Stimulated activated CD4-positive, alpha-beta T cell treated with anti-CD3 and anti-CD28 coated beads, Interleukin-4, amount 100 ng/mL, for 4 hours (primary cell): ENCODE measurements at places on chromosomes 4 and X.

GRCh38 chrX:34238896-34239295 lies 106.8 kb upstream of the FAM47A start:
- no peak for DNase-seq

- DNase-seq: no peak
These were observed 5.7 kb upstream of the SERTM2 start for GRCh38 chrX:111505783-111506182.

- DNase-seq: no peak
These were observed 30.3 kb upstream of the TMSB15B start for GRCh38 chrX:103932133-103932532.

DNA sequence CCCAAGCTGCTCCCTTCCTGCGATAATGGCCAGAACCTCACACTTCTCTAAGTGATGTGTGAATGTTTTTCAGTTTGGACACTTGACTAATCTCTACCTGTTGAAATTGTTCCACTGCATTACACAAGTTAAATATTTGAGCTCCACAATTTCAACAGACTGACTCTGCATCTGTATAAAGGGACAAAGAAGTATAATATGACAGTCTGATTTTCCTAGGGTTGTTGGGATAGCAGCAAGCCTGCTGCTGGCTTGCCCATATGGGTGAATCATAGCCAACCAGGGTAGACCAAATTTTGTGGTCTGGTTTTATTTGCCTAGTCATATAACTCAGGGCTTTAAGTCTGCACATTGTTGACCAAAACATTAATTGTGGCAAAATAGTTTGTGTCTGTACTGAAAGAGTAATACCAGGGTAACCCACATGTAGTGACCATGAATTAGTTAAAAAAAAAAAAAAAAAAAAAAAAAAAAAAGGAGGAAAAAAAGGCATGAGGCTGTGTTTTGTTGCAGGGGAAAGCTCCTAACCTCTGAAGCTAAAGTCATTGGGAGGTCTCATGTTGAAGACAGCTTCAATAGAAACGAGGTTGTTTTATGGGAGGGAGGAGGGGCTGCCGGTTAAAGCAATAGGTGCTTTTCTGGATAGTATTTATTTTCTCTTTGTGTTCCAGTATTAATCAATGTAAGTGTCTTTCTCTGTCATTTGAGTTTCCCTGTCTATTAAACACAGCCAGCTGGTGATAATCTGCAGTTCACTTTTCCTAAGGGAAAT lies 534.2 kb downstream of the RAB28 start:
- DNase-seq: no peak

DNA sequence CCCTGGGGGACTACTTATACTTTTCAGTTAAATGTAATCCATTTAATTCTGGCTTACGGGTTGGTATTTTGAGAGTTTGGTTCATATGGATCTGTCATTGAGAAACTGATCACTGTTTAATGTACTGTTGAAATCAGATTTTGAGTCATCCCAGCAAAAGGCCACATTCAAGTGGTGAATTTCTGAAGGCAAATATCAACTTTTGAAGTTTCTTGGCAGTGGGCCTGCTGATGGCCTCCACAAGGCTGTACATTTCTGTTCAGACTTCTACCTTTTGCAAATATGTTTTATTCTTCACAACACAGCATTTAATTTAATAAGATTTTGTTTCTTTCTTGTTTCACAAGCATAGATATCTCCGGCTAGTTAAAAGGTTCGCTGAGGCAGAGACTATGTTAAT lies 138.7 kb downstream of the PDGFC start:
- DNase-seq: no peak

- DNase-seq: no peak
These were observed 18.4 kb upstream of the SORBS2 start for GRCh38 chr4:185830263-185830994.

- no peak for DNase-seq
These were observed 7.8 kb downstream of the PNMA3 start for GRCh38 chrX:153064061-153064460.

DNA sequence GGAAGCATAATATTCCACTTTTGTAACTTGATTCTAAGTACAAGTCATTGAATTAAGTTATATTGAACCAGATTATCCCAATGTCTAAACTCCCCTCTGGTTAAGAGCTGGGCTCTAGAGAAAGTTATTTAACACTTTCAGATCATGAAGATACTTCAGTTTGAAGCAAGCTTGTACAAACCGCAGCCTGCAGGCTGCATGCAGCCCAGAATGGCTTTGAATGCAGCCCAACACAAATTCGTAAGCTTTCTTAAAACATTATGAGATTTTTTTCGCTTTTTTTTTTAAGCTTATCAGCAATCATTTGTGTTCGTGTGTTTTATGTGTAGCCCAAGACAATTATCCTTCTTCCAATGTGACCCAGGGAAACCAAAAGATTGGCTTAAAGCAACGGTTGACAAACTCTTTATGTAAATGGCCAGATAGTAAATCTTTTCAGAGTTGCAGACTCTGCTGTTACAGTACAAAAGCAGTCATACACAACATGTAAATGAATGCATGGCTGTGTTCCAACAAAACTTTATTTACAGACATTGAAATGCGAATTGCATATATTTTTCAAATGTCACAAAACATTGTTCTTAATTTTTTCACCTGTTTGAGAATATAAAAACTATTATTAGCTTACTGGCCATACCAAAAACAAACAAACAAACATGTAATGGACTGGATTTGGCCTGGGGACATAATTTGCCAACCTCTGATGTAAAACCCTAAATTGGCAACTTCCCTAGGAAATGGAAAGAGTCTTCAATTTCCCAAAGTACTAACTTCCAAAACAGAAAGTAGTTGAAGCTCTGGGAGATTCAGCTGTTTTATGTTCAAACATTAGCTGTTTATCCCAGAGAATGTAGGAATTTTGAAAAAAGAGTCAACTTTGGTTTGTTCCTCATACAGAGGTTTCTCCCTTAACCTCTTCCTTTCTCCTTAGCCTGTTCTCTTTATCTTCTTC lies 201.1 kb upstream of the MBNL3 start:
- DNase-seq: no peak

DNA sequence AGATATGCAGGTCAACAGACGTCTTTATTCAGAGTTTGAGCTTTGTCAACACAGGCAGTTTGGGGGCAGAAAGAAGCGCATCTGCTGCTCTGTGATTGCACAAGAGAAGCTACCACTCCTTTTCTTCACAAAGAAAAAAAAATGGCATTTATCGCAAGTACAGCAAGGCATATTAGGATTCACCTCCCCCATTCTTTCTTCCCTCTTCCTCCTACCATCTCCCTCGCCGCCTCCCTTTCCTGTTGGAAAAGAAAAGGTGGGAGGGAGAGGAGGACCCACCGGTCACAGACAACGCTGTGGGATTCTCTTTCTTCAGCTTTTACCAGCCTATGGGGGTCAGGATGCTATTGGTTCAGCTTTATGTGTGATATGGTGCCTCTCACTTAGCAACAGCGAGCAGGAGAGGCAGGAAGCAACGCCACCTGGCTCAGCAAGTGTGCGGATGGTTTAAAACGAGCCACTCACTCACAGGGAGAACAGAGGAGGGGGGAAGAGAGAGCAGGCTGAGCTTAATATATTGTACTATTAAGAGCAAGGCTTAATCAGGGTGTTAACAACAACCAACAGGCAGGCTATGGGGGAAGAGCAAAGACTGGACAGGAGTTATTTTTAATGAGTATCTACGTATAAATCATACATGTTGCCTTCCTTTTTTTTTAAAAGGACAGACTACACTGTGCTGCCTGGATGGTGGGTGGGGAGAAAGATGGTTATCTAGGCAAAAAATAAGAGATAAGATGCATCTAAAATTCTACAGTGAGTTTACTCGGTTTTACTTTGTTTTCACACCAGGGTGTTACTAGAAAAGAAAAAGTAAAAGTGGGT lies 104.7 kb downstream of the MAML3 start:
- DNase-seq: peak; percentile 15

- DNase-seq: no peak
These were observed 22.2 kb upstream of the KLF3 start for GRCh38 chr4:38641811-38642210.

GRCh38 chr4:37615059-37615719 lies 71.0 kb downstream of the RELL1 start:
- no peak for DNase-seq

GRCh38 chr4:31343061-31343460 lies 622.9 kb downstream of the PCDH7 start:
- no peak for DNase-seq

DNA sequence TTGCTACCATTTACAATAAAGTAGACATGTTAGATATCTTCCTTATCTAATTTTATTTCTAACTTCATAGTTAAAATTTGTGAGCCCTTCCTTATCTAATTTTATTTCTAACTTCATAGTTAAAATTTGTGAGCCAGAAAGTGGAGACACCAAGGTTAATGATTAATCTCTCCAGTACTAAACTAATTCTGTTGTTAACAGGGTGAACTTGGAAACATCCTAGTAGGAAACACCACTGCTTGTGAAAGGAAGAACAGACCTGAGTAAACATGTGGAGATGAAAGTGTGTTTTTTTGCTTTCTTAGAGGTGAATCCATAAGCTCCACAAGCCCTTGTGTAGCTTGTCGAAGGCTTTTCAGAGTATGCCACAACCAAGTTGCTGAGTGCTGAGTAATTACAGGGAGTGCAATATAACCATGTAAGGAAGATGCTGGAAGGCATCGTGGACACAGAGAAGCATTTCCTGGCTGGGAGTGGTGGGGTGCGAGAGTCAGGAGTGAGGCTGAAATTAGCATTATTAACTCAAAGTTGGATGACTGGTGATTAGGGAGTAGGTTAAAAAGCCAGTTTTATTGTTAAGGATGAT lies 118.6 kb upstream of the NEIL3 start:
- DNase-seq: no peak

DNA sequence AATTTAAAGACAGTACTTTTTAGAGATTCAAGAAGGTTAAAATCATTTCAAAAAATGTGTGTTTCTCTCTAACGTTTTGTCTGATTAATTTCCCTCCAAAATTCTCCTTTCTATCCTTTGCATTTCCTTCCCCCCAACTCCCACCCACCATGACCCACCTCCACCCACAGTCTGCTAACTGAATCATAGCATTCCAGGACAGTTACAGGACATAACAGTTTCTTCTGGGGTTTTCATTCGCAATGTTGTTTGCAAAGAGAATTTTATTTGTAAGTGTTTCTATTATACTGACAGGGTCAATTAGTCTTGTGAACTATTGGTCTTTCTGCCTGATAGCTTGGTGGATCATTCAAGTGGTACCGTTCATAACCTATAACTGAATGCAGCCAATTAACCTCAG lies 53.7 kb downstream of the ANAPC10 start:
- no peak for DNase-seq

DNA sequence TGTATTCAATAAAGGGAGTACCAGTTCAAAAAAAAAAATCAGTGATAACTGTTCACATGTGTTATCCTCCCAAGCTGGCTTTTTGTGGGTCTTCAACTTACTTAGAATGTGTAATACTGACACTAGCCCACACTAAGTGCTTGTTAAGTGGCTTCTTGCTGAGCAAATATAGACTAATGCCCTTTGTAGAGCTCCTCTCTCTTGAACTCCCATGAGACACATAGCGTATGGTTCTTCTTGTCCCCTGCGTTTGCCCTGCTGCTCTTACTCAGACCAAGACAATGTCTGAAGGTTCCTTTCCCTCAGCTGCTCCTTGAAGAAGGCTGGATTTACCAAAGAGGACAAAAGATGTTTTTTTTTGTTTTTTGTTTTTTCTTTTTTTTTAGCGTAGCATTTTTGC lies 110.9 kb downstream of the FRAS1 start:
- DNase-seq: no peak

GRCh38 chr4:129335276-129335675 lies 239.3 kb downstream of the C4orf33 start:
- no peak for DNase-seq

GRCh38 chr4:88900432-88900831 lies 156.6 kb downstream of the FAM13A start:
- no peak for DNase-seq

DNA sequence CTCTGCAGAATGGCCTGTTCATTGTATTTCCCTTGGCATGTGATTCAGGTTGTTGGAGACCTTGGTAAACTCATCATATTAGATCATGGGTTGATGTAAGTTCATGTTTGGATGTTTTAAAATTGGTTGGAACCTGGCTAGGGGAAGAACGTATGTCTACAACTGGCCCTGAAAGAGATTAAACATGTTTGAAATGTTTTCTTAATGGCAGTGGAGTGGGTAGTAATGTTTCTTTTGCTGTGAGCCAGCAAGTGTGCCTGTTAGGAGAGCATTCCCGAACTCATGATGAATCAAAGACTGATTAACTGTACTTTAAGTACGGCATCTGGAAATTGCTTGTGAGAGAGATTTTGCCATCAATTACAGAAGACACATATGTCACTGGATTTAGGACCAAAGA lies 44.5 kb upstream of the SLC4A4 start:
- DNase-seq: no peak

- DNase-seq: no peak
These were observed at the start of gene AKAP14 for GRCh38 chrX:119895843-119896326. Gene AKAP14 (plus strand): TSS chrX:119895893. CDS start chrX:119903224, 7,331 bp downstream.
